ENCODE measurements at places on chromosomes 3 and 15.

DNA sequence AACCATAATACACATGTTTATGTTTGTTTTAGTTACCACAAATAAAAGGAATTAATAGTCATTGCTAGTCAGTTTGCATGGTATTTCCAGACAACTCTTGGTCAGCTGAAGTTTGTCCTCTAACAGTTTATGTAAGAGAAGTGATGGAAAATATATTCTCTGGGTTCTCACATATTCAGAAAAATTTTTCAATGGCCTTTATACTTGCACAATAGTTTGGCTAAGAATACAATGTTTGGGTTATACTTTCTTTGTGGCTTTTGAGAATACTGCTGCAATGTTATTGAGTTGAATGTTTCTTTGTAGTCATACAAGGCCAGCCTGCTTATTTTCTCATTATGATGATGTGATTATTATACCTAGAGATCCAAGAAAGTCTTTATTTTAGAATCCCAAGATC lies 133.9 kb downstream of the RAP2B start:
- DNase-seq: no peak

DNA sequence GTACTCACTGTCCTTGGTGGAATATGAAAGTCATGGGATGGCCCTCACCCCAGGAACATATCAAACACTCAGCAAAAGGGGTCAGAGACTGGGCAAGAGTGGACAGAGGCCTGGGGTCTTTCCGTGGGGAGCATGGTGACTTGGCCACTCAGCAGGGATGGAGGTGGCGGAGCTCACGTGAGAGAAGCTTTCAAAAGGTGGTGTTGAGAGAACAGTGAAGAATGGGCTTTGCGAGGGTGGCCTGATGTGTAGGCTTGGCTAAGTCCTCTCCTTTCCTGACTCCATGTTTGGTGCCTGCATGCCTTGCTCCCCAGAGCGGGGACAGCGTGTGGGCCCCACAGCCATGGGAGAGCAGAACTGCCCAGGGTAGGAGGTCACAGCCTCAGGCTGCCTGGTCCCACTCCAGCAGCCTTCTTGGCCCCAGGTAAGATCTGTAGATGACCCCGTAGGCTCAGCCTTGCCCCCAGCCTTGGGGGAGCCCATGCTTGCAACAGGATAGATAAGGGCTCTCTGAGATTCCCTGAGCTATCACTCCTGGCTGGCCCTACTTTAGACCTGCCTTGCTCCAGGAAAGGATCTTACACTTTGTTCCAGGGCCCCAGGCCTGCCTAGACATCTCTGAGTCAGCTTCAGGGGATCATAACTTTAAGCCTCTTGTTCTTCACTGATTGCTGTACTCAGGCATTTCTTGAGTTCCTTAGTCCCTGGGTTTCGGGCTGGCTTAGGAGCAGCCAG lies 17.0 kb downstream of the RPLP1 start:
- DNase-seq: no peak

GRCh38 chr3:31227131-31227562 lies 305.6 kb upstream of the STT3B start:
- DNase-seq: no peak

GRCh38 chr3:140617135-140617534 lies 60.7 kb upstream of the TRIM42 start:
- no peak for DNase-seq

- DNase-seq: no peak
These were observed 144.0 kb downstream of the SMAD6 start for GRCh38 chr15:66846031-66846430.

GRCh38 chr3:27244374-27244773 lies 124.8 kb downstream of the NEK10 start:
- DNase-seq: no peak

GRCh38 chr3:18556503-18557135 lies 131.5 kb upstream of the SATB1 start:
- DNase-seq: no peak

- no peak for DNase-seq
These were observed 123.1 kb downstream of the OPA1 start for GRCh38 chr3:193716150-193716549.

GRCh38 chr15:70093481-70094319 lies 4.0 kb downstream of the TLE3 start:
- DNase-seq: no peak

All from HS-27A (cell line).